ENCODE measurements at places on chromosomes 12 and 14. TPM values are rescaled to one million over a fixed set of nuclear protein-coding genes. Genes with fewer than 3 reads are reported as not detected.

GRCh38 chr12:32031109-32031508 lies 71.9 kb downstream of the RESF1 start:
- no peak for DNase-seq

DNA sequence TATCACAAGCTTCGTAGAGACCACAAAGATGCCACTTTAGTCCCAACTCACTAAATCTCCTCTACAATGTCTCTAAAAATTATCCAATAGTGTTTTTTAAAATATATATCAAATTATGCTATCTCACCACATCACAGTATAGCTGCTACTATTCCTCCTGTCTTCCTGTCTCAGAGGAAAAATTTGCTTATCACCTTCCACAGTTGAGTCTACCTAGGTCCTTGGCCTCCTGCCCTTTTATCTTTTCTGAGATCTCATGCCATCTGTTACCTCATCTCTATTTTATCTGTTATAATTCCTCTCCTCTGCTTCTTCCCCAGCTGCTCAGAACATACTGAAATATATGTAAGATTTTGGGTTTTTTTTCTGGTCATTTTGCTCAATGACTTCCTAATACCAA lies 568.2 kb downstream of the DIO2 start:
- no peak for DNase-seq

GRCh38 chr12:111607239-111607638 lies 8.1 kb upstream of the ATXN2 start:
- no peak for DNase-seq

DNA sequence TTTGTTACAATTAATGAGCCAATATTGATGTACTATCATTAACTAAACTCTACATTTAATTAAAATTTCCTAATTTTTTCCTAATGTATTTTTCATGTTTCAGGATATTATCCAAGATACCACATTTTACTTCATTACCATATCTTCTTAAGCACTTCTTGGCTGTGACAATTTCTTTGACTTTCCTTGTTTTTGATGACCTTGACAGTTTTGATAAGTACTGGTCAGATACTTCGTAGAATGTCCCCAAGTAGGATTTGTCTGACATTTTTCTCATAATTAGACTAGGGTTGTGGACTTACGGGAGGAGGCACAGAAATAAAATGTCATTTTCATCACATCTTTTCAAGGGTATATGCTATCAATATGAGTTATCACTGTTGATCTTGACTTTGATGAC lies 700.9 kb downstream of the BCL11B start:
- no peak for DNase-seq

DNA sequence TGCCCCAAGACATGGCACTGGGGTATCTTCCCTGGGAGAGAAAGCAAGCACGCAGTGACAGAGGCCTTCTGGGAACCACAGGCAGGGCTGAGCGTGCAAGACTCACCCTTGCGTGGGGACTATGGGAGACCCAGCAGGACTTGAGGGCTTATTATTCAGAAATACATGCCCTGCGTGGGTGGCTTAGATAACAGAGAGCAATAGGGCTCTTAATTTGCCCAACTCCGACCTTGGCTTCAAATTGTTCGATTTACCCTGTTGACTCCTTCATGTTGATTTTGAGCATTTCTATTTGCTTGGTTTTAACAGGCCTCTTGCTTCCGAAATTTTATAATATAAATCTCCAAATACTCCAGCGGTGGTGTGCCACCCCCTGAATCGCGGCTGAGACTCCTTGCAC lies 5.1 kb upstream of the SERPINA1 start:
- no peak for DNase-seq

Gene COCH
- polyA plus RNA-seq = 0.06 TPM

Gene GOLT1B
- 27.3 TPM for polyA plus RNA-seq

Gene ATG14
- polyA plus RNA-seq = 7.1 TPM

Gene CD9
- 425 TPM for polyA plus RNA-seq

Gene SERPINA6
- 0.35 TPM for polyA plus RNA-seq
